SW 1271 (cell line): ENCODE measurements at places on chromosomes 7 and 10.

DNA sequence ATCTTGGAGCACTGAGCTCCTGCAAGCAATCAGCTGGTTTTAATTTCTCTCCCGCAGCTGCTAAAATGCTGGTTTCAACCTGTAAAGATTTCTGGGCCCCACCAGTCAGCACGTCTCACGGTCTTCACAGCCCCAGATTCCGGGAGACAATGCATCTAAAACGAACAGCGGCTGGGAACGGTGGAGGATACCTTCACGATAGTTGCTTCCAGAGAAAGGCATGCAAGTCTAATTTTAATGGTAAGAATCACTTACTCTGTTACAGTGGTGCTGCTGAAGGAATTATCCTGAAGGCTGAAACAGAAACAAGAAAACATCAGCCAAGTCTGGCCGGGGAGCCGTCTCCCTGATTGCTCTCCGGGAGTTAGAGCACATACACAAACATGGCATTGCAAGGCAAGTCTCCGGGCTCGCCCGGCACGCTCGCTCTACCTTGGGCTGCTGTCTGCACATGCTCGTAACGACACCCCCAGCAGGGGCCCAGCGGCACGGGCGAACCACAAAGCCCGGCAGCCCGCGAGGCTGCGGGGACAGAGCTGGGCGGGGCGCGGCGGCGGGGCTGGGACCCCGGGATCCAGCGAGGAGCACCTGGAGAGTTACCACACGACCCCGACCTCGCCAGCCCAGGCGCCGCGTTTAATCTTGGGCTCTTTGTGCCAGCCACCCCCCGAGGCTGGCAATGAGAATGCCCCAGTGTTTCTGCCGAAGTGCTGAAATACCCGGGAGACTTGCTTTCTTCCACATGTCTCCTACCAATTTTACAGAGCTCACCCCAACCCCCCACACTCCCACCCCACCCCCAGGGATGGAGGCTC, at the start of gene FAM13C:
TSS of gene FAM13C (minus strand) at position 406 of the 815 bp plus-strand sequence. CDS start at position 317, 89 bp downstream.
- no peak for DNase-seq

GRCh38 chr10:12547301-12547771, 198.0 kb downstream of the CAMK1D start:
- no peak for DNase-seq

GRCh38 chr7:140035400-140036223, 27.1 kb downstream of the PARP12 start:
- DNase-seq = no peak

GRCh38 chr7:69617364-69617763, 19.1 kb downstream of the AUTS2 start:
- DNase-seq = no peak

- no peak for DNase-seq
These were observed 11.2 kb downstream of the RPA3 start for GRCh38 chr7:7707246-7707645.

DNA sequence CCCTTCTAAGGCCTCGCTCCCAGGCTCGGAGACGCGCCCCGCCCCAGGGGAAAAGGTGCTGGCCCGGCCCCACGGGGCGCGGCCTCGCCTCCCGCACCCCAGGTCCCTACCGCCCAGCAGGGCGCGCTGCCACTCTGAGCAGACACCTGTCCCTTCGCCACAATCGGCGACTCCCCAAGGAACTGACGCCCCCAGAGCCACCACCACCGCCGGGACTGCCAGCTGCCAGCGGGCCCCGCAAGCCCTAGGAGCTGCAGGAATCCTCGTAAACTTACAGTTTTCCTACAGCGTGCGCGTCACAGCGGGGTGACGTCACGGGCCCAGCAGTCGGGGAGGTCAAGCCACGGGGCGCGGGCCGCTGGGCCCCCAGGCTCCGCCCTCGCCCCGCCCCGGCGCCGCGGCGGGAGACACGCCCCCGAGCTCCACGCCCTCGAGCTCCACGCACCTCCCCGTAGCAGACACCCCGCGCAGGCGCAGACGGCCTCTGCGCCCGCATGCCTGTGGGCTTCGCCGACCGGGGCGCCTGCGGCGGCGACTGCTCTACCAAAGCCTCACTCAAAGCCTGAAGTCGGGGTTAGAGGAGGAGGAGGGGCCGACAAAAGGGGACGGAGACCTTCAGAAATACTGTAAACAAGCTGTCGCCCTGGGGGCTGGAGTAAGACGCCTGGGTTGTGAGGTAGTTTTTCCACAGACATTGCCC, at the start of gene ZNF438:
TSS of gene ZNF438 (minus strand) at position 308 of the 700 bp plus-strand sequence. CDS start 154,831 bp downstream, outside the sequence.
- DNase-seq = peak; percentile 89

GRCh38 chr10:71888248-71888622, 37.2 kb upstream of the PSAP start:
- no peak for DNase-seq

GRCh38 chr7:142338633-142339501, 81.0 kb upstream of the PRSS58 start:
- no peak for DNase-seq

DNA sequence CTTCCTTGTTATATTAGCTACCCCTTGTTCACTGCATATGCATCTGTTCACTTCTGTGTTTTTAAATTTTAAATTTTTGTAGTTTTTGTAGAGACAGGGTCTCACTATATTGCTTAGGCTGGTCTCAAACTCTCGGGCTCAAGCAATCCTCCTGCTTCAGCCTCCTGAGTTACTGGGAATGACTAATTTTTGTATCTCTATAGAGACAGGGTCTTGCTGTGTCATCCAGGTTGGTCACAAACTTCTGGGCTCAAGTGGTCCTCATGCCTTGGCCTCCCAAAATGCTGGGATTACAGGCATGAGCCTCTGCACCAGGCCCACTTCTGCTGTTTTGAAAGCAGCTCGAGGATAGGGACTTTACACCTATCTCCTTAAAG, 64.6 kb downstream of the PRTFDC1 start:
- no peak for DNase-seq

- DNase-seq = no peak
These were observed 15.4 kb downstream of the SEC61G start for GRCh38 chr7:54743580-54743979.
